Left lung (tissue), 14 donors: ENCODE measurements at places on chromosomes 5 and 9. TPM values are rescaled to one million over a fixed set of nuclear protein-coding genes. Genes with fewer than 3 reads are reported as not detected.

Gene IL9
- total RNA-seq = not detected

Gene PLAC8L1
- total RNA-seq = 0.47 TPM

Gene UGT3A1
- total RNA-seq = not detected

Gene FKTN
- total RNA-seq = 15.3 TPM

Gene FSD1L
- total RNA-seq = 6.4 TPM

Gene SAPCD2
- total RNA-seq = 4.6 TPM

Gene MCIDAS
- total RNA-seq = not detected
